ENCODE measurements at places on chromosomes 16 and 17. TPM values are rescaled to one million over a fixed set of nuclear protein-coding genes. Genes with fewer than 3 reads are reported as not detected.

- H3K27me3 ChIP-seq: no peaks in the 10 kb centered on the region
- H3K27ac ChIP-seq: no peak overlapping the region
- DNase-seq: no peak
- H3K4me1 ChIP-seq: peaks cover 21% of the 10 kb centered on the region
- no peaks in the 10 kb centered on the region for H3K36me3 ChIP-seq
Observed at GRCh38 chr16:60635548-60635947, 1400.7 kb downstream of the CDH8 start.

DNA sequence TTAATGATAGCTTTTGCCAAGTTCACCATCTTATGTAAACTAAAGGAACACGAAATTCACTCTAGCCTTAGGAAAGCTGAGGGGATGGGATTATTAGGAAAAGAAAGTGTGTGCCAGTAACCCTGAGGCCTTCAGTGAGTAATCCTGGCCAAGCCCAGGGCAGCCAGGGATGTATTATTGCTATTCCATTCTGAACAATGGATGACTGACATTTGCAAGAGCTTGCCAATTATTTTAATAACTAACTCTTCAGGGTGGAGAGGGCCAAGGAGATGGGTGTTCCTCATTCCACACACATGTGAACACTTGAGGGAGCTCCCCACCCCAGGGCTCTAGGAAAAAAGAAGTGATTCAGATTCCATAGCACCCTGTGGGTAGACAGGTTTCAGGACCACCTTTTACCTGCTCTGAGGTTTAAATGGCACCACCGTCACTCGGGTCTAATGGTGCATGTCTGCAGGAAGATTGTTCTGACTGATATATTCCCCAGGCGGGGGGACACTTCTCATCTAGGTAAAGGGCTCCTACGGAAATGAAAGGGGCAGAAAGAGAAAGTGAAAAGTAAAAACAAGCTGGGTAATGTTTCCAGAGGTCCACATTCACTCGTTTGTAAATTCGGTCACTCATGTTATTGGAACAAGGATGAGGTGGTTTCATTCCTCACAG is 41.5 kb downstream of the TK2 start:
- H3K27ac ChIP-seq: no peak overlapping the region
- no peaks in the 10 kb centered on the region for H3K27me3 ChIP-seq
- H3K4me1 ChIP-seq: peaks cover 2% of the 10 kb centered on the region
- H3K36me3 ChIP-seq: peaks cover 19% of the 10 kb centered on the region

DNA sequence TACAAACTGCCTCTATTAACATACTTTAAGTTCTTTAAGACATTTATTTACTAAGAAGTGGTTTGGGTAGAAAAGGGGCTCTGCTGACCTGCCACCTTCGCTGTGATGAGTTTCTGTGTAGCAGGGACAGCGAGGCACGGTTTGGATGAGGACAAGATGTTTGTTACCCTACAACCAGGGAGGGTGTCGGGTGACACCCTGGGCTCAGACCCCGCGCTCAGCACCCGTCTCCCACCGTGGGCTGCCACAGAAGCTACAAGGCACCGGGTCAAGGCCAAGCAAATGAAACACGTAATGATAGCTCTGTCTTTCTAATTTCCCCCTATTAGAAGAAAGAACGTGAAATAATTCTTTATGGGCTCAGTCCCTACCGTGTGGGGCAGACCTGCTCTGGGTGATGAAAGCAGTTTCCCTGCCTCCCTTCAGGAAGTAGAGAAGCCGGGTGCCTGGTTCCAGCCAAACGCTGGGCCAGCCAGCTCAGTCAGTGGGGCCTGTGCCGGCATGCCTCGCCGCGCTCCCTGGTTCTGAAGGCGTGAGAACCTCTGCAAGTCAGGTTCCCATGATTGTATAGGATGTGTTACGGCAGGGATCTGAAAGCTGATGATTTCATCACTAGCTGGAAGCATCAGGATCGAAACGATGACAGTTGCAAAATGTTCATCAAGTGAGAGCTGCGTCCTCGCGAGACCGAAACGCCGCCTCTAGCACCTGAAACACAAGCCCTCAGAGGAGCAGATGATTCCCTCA is 3.9 kb downstream of the ZNF750 start:
- H3K27ac ChIP-seq: peak overlapping the region; percentile 88
- peaks cover 5% of the 10 kb centered on the region for H3K36me3 ChIP-seq
- H3K4me1 ChIP-seq: peaks cover 46% of the 10 kb centered on the region
- H3K4me3 ChIP-seq: peak overlapping the region; percentile 17
- no peaks in the 10 kb centered on the region for H3K27me3 ChIP-seq

NUP88 gene
- total RNA-seq: 67.6 TPM

MRPL38 gene
- 77.8 TPM for total RNA-seq

TMC6 gene
- total RNA-seq: 85.5 TPM

SLC52A1 gene
- total RNA-seq: 0.20 TPM

PLCG2 gene
- 5.7 TPM for total RNA-seq

CD300H gene
- not detected for total RNA-seq

DNA sequence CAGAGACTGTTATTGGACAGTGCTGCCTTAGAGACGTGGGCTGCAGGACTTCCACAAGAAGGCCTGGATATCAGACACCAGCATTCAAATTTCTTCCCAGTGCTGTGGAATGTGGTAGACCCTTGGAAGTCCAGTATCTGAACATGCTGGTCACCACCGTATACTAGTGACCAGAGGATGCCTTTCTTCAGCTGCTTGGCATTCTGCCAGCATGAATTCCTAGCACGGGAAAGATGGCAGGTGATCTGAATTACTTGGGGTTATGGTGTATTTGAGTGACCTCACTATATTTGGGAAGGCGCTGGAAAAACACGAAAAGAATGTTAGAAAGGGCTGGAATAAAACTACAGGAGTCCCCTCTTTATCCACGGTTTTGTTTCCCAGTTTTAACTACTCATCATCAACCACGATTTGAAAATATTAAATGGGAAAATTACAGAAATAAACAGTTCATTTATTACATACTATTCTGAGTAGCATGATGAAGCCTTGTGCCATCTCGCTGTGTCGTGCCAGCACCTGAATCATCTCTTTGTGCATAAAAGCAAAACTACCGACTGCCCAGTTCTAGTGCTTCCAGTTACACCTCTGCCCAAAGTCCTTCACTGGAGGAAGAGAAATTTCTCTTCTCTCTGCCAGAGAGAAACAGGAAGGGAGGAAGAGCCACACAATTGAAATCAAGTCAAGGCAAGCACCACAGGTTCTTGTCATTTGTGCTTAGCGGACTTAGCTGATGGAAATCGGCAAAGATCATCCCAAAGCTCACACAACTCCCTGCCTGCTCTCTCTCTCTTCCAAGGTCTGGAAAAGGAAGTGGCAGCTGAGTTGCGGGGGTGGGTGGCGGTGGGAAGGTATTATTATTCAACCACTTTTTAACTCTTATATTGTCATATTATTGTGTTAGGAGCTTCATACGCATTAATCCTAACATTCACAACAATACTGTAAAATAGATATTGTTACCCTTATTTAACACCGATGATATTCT is 1.4 kb upstream of the CHST4 start:
- no peak overlapping the region for H3K27ac ChIP-seq
- DNase-seq: no peak
- H3K27me3 ChIP-seq: peaks cover 44% of the 10 kb centered on the region
- H3K4me1 ChIP-seq: peaks cover 18% of the 10 kb centered on the region
- H3K36me3 ChIP-seq: no peaks in the 10 kb centered on the region
- H3K4me3 ChIP-seq: no peak overlapping the region

SLC38A8 gene
- not detected for total RNA-seq

TBC1D3I gene
- total RNA-seq: 0.80 TPM
